ENCODE measurements at places on chromosomes 2 and 18.

GRCh38 chr2:135783439-135783838, 41.8 kb downstream of the UBXN4 start:
- no peak for DNase-seq

- DNase-seq, result no peak
These were observed 232.9 kb downstream of the GULP1 start for GRCh38 chr2:188524519-188525113.

DNA sequence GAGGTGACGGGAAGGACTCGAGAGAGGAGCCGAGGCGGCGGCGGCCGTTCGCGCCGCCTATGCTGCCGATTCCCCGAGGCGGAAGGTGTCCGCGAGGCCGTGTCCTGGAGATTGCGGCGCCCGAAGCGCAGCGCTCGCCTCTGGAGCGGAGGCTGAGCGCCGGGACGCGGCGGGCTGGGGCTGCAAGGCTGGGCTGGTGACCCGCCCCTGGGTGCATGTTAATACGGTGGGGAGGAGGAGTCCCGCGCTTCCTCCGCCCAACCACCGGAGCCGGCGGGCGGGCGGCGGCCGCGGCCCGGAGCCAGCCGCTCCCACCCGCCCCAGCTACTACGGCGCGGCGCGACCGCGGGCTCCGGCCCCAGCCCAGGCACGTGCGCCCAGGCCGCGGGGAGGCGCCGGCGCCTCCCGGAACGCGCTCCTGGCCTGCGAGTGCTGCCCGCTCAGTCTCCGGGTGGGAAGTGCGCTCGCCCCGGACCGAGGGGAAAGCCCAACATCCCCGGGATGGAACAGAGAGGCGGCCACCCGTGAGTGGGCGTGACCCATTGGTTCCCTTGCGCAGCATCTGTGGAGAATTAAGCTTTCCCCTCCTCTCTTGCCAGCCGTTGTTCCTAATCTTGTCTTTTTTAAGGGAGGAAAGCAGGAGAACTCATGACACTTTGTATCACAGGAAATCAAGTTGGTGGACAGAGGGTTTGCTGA, at the start of gene DLGAP1:
DLGAP1 (minus strand) TSS at position 195 of the 699 bp plus-strand sequence.
- no peak for DNase-seq

DNA sequence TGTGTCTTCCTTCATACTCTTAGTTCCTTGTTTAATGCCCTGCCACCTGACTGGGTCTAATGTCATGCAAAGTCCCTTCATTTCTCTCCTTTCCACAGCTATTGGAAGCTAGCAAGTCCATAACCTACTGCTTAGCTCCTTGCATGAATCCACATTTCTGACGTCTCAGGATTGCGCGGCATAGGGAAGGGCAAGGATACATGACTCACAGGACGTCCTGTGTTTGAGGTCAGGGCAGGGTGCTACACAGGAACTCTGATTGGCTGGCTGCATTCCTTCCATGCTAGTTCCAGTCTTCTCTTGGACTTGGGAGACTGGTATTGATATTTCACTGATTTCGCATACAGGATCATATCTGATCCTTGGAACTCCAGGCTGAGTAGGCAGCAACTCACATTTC, 137.9 kb downstream of the CDH2 start:
- no peak for DNase-seq

DNA sequence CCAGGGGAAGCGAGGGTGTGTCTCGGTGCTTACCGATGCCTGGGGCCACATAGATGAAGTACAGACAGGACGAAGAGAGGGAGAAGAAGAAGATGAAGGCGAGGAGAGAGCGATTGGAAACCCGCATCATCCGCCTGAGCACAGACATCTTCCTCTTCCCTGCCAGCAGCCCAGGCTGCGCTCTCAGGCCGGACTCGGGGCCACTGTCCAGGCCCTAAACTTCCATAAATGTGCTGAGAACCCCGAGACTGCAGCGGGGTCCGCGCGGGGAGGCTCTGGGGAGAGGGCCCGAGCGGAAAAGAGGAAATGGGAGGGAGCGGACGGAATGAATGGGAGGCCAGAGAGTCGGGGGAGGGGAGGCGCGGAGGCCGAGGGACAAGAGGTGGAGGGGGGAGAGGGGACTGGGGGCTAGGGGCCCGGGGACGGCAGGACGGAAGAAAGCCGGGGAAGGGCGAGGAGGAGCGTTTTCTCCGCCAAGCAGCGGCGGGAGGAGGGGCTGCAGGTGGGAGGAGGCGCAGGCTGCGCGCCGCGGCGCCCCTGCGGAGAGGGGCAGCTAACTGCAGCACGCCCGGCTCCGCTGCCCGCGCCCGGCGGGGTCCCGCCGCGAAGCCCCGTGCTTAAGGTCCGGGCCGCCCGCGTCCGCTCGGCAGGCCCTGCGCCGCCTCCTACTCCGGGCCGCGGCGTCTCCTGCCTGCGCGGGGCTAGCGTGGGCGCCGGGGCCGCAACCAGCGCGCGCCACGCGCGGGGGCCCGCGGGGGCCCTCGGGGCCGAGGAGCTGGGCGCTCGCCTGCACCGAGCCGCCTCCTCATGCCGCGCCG, at the start of gene B4GALT6:
B4GALT6 (minus strand) TSS at position 303 of the 818 bp plus-strand sequence; CDS start at position 148, 155 bp downstream.
- DNase-seq, result peak; percentile 26

DNA sequence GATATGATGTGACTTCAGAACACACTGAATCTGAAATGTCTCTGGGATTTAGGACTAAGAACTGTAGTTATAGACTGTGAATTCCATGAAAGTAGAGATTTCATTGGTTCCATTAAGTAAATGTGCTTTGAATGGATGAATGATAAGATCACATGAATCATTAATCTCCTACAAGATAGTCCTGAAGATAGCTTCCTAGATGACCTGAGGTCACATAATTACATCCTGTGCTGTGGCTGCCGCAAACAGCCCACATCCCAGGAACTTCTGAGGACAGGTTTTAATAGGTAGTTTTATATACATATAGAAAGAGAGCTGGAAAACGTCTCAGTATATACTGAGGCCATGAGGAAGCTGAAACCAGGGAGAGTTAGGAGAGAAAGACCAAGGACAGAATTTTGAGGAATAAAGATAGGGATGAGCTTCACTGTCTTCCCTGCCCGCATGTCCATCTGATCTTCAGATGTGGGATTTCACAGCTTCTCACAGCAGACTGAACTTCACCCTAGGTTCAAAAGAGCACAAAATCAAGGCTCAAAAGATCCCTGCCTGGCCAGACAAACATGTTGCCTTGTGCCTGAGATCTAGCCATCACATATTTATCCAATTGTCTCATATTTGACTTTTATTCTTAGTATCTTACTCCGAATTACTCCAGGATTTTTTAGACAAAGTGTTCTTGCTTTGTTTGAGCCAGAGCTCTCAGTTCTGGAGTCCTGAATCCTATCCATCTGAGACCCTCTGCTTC, 188.2 kb downstream of the IRS1 start:
- no peak for DNase-seq

DNA sequence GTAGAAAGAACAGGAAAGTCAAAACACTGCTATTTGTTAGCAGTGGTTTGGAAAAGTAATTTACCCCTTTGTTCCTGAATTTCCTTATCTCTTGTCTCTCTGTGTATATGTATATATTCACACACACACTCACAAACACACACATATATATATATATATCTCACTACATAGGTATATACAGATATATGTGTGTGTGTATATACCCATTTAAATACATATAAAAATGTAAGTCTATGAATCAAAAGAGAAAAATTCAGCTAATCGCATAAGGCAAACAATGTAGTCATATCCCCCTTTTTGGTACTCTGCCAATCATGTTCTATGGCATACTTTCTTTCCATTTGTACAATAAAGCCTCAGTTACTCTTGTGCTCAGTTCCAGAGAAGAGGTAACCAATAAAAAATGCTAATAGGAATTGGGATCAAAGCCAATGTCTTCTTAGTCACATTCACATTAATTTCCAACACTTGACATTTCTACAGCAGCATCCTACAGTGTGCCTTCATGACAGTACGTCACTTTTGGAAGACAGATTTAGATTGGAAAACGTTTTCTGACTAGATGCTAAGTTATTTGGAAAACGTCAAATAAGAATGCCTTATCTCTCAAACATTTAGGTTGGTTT, 94.6 kb downstream of the MC4R start:
- DNase-seq, result no peak

DNA sequence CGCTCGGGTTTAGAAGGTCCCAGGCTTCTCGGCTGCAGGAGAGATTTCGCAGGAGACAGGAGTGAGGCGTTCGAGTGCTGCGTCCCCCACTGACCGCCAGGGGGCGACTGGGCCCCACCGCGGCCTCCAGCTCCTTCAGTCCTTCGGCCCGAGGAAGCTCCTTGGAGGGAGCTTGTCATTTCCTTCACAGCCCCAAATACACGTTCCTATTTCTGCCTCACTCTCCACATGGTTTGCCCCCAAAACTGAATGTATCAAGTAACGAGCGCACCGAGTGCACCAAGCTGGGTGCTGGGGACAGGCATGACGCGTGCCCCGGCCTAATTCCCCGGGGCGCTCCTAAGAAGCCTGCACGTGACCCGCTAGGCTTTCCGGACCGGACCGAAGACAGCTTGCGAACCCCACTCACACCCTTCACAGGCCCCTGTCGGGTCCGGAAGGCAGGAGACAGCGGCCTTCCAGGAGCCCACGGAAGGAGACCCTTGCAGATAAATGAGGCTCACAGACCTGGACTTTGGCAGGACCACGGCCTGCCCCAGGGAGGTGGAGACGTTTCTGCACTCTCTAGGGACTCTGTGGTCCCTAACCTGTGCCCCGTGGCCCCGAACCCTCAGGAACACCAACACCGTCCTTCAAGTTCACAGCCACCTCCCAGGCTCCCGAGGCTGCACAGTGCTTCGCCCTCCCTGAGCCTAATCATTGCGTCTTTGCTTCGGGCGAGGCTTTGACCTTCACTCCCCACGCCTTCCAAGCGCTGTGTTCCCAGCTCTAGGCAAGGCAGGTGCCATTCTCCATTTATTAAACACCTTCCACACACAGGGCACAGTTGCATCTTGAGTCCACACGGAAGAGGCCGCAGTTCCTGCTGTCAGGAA, 13.0 kb upstream of the FAHD2A start:
- peak; percentile 47 for DNase-seq

DNA sequence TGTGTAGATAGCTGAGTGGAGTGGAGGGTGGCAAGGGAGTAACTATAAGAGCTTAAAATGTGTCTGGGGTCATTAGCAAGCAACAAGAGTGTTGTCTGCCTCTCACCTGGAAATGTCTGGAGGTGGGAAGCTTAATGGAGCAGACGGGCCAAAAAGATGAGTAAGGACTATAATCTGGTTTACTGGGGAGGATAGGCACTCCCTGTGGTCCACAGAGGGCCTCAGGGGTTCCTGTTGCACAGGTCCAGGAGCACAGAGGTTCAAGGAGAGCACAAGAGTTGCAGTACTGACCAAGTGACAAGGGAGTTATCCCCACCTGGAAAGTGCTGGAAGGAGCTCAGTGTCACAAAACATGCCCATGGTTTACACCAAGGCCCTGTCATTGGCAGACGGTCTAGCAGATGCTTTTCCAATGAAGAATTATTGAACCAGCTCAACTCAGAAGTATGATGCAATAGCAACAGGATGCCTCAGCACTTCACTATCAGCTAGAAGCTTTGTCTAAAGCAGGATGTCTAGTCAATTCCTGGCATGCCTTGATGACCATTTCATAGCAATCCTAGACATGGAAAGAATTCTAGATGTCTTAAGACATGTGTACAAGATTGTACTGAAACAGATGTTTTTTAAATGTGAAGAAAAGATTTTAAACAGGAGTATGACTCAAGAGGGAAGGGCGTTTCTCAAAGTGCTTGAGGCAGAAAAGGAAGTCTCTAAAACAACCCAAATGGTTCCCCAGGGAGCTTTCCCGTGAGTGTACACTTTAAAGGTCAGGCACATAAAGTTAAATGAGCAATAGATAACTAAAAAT, 62.9 kb upstream of the SERPINE2 start:
- no peak for DNase-seq

DNA sequence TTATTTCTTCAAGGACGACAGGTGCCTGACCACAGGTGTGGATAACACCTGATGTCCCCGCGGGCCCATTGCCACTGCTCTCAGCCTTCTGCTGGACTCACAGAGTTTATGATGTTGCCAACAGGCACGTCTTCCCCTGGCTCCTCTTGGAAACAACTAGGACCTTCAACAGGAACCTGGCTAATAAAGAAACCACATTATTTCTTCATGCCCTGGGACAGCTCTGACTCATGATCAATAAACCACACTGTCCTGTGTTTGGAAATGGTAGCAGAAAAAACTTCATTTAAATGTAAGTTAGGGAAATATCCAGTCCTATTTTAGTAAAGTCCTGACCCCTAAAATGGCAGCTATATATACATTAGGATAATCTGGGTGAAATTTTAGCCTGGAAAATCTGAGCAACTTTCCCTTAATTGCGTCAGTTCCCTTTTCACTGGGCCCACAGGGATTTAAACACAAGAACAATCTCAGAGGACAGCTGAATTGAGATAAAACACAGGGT, 158.9 kb downstream of the VAPA start:
- no peak for DNase-seq

DNA sequence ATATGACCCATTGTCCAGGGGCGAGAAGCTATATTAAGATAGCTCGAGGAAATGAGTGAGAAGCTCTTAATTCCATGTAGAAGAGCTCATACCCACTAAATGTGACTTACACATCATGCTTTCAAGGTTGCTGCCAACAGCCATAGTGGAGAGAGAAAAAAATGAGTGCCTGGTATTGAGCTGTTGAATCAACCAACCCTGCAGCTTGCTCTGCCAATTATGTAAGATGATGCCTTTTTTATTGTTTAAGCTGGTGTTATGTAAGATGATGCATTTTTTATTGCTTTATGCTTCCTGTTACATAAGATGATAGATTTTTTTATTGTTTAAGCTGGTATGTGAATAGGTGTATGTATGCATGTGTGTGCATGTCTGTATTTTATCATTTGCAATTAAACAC, 228.2 kb downstream of the CCDC178 start:
- no peak for DNase-seq

- DNase-seq, result peak; percentile 2
These were observed 6.1 kb downstream of the HJURP start for GRCh38 chr2:233848276-233848675.

DNA sequence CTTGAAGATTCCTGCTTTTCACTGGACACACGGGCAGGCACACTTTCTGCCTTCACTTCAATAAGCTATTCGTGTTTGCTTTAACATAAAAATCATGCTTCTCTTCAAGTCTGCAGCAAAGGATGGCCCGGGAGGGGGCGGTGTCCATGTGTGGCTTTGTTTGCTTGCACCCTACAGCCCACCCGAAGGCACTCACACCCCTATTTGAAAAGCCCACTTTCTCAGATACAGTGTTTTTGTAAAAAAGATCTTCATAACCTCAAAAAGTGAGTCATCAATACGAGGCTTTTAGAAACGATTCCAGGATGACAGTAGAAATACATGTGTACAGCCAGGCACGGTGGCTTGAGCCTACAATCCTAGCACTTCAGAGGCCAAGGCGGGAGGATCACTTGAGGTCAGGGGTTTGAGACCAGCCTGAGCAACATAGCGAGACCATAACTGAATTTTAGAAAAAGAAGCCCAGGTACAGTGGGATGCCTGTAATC, 36.5 kb upstream of the HPCAL1 start:
- no peak for DNase-seq

All from T-helper 2 cell treated with Interferon-gamma antibody and Interleukin-4, amounts not matched to agents 5 μg/mL and 100 μg/mL, for 36 hours (primary cell).